ENCODE measurements at places on chromosomes 6 and 20. TPM values are rescaled to one million over a fixed set of nuclear protein-coding genes. Genes with fewer than 3 reads are reported as not detected.

DNA sequence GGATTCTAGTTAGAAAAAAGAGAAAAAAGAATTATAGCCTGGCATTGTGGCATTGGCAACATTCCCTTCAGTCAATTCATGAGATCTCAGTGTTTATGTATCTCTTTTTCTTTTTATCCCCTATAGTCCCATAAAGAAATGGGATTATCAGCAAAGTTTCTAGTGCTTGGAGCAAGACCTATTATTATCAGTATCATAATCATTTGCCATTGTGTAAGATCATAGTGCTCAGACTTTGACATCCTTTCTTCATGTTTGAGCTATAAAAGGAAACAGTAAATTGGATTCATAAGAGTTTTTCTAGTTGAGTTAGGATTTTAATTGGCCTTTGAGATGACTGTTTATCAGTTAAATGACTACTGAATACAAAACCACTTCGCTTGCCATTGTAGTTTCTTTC, 295.6 kb downstream of the GRIK2 start:
- no peak overlapping the region for H3K27ac ChIP-seq
- H3K4me3 ChIP-seq, result no peak overlapping the region
- no peaks in the 10 kb centered on the region for H3K27me3 ChIP-seq
- no peaks in the 10 kb centered on the region for H3K4me1 ChIP-seq
- no peaks in the 10 kb centered on the region for H3K36me3 ChIP-seq

Gene ZKSCAN4
- total RNA-seq, result 3.8 TPM

DNA sequence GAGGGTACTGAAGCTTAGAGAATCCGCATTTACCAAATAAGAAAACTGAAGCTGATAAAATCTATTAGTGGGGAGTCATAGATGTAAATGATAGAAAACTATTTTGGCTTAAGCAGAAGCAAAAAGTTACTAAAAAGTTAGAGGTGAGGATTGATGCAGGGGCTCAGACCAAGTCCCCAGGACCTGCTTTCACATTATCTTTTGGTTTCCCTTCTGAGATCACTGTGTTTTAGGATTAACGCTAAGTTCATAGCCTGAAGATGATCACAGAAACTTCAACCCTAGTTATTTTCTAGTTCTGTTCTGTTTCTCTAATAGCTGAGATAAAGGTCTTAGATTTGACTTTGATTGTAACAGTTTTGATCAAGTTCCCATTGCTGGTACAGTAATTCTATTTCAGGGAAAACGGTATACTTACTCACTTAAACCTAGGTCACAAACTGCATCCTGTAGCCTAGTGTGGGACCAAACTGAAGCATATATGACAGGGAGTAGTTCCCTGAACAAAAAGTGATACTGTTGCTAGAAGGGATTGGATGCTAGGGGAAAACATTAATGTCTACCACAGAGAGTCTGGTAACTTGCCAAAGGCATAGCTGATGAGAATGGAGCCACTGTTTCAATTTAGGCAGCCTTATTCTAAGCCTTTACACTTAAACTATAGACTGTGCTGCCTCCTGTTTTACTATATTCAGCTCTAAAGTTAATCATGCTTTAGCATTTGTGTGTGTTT, 13.1 kb downstream of the CYB5R4 start:
- H3K27me3 ChIP-seq, result no peaks in the 10 kb centered on the region
- peaks cover 20% of the 10 kb centered on the region for H3K36me3 ChIP-seq
- DNase-seq, result no peak
- no peak overlapping the region for H3K4me3 ChIP-seq
- H3K27ac ChIP-seq, result no peak overlapping the region

DNA sequence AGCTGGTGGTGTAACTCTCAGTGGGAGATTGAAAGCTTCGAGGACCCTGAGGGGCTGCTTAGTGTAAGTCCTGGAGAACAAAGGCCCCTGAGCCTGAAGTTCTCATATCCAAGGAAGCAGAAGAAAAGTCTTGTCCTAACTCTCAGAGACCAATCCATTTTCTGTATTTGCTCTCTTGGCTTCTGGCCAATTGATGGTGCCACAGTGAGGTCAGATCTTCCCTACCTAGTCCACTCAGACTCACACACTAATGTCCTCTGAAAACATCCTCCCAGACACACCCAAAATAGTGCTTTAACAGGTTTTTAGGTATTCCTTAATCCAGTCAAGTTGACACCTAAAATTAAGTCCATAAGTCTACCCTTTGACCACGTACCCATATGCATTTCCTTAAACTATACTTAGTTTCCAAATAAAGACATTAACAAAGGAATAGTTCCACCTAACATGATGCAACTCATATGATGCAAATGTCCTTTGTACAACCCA, 29.4 kb downstream of the ZNF292 start:
- H3K27ac ChIP-seq, result no peak overlapping the region
- H3K36me3 ChIP-seq, result peaks cover 50% of the 10 kb centered on the region
- no peaks in the 10 kb centered on the region for H3K27me3 ChIP-seq
- H3K4me1 ChIP-seq, result peaks cover 43% of the 10 kb centered on the region

DNA sequence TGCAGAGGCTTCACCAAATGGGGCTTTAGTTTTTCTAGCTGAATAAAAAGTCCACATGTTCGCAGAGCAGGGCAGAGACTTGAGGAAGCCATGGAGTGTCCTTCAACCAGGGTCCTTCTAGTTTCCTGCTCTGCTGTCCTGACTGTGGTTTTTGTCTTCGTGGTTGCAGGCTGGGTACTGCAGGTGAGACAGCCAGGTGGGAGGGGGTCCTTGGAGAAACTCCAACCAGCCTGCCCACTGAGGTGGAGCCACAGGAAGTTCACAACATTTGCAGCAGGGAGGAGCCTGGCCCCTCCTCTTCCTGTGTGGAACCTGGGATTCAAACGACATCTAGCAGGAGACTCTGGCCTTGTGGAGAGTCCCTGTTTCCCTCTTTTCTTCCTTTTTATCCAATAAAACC, 68.8 kb upstream of the MYLIP start:
- H3K27me3 ChIP-seq, result peaks cover 5% of the 10 kb centered on the region
- DNase-seq, result no peak
- no peak overlapping the region for H3K27ac ChIP-seq
- H3K36me3 ChIP-seq, result no peaks in the 10 kb centered on the region
- H3K4me1 ChIP-seq, result no peaks in the 10 kb centered on the region

Gene HLA-DRA
- 14.0 TPM for total RNA-seq

Data from activated CD4-positive, alpha-beta T cell treated with anti-CD3 and anti-CD28 coated beads, Interleukin-2, amount 10 ng/mL, durations not matched to agents 24 days and 14 days (primary cell).